MG63 (cell line): ENCODE measurements at places on chromosomes 11 and 22.

DNA sequence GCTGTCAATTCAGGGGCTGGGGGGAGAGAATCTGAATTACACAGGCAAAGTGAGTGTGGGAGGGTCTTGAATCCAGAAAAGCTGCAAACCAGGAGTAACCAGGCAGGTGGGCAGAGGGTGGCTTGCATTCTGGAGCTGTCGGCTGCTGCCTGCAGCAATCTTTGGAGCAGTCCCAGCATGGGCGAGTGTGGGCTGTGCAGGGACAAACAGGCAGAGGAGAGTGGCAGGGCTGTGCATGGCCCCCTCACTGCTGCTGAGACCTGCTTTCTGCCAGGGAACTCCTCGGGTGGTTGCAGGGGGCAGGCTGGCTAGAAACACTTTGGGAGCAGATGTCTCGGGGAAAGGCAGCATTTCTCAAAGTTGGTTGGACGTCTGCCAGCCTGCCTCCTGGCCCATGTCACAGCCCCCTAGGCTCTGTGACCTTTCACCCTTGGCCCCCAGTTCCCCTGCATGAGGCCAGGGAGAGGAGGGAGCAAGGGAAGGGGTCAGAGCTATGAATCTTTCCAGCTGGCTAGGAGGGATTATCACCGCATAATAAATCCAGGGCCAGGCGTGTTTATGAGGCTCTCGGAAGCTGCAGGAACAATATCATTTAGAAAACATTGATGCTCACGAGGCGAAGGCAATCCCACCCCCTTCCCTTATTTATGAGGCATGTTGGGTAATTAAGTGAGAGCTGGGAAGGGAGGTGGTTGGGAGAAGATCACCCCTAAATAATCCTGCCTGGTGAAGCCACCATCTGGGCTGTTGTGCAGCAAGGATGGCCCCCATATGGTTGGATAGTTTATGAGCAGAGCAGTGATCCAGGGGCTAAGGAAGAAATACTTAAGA lies 212.3 kb upstream of the NCAM1 start:
- no peak for DNase-seq

GRCh38 chr22:50014053-50014501 lies 1.5 kb upstream of the IL17REL start:
- no peak for DNase-seq

- DNase-seq = peak; percentile 38
Observed at GRCh38 chr11:122108192-122108799, 7.7 kb downstream of the BLID start.

GRCh38 chr22:26127556-26127955 lies 41.7 kb upstream of the SEZ6L start:
- DNase-seq = no peak

DNA sequence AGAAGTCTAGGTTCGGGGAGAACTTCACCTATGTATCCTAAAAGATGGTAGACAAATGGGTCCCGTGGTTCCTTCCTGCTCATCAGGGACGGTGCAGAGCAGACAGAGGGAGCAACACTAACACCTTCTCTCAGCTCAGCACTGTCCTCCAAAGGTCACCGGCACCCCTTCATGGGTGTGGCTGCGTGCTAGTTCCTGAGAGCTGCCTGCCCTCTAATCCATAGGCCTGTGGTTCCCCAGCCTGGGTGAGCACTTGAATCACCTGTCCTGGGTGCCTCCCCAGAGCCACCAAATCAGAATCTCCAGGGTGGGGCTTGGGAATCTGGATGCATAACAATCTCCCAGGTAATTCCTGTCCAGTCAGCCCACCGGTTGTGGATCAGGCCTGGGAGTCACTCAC lies 113.9 kb upstream of the TMEM45B start:
- no peak for DNase-seq

- no peak for DNase-seq
Observed at GRCh38 chr11:116637766-116638165, 135.0 kb downstream of the BUD13 start.

DNA sequence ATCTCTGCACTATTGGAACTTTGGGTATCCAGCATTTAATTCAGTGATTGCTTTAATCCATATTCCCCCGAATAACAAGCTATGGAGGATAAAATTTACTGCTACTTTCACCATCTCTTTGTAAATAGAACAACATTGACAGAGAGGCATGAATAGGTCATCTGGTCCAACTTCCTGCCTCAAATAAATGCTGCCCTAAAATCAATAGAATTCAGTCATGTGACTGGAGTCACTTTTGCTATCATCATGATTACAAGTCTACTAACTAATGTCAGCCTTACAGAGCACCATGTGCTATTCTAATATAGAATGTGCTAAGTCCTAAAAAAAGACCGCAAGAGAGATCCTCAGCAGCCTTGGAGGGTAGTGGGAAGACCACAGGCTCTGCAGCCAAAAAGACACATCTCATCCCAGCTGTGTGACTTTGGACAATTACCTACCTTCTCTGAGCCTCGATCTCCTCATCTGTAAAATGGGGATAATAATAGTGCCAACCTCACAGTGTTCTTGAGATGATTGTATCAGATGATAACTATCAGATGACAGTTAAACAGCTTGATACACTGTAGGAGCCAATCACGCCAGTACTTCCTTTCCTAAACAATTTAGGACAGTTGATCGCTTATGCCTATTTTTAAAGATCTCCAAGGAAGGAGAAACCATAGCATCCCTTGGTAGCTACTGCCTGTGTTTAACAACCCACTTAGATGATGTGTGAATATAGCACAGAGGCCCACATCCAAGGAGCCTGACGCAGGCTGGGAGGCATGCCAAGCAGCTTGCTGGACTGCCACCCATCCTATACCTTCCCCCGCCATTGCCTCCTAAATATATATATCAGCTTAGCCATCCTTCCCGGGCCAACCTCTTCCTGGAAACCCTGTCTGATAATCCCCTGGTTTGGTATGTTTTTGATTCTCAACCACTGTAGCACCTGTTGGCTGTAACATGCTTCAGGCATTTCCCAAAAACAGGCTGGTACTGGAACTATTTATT lies 77.3 kb upstream of the PHF21A start:
- no peak for DNase-seq

GRCh38 chr11:45332276-45332934 lies 46.3 kb upstream of the SYT13 start:
- DNase-seq = peak; percentile 12

DNA sequence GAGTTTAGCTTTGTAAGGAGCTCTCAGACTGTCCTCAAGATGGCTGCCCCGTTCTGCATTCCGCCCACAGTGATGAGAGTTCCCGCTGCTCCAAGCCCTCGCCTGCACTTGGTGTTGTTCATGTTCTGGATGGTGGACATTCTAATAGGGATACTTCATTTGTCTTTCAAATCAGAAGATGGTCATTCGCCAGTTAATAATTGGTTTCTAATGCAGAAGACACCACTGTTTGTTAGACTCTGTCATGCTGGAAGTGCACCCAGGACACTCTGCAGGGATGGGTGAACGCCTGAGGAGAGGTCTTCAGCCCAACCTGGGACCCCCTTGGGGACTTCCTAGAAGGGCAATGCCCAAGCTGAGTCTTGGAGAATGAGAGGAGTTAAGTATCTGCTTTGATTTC lies 836.4 kb downstream of the TBC1D22A start:
- DNase-seq = no peak

DNA sequence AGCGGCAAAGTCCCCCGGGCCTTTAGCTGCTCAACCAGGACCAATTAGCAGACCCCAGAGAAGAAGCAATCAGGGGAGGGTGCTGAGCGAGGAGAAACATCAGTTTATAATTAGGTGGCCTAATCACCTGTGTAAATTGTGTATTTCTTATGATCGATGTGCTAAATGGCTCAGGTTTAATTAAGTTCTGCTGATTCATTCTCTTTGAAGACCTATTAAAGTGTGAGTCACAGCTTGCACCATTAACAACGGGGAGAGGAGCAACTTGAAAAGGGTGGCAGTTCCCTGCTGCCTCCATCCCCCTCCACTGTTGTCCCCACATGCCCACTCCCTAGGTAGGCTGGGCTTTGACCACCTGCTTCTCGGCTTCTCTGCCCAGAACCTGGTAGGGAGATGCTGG lies 10.7 kb downstream of the ISX start:
- no peak for DNase-seq

DNA sequence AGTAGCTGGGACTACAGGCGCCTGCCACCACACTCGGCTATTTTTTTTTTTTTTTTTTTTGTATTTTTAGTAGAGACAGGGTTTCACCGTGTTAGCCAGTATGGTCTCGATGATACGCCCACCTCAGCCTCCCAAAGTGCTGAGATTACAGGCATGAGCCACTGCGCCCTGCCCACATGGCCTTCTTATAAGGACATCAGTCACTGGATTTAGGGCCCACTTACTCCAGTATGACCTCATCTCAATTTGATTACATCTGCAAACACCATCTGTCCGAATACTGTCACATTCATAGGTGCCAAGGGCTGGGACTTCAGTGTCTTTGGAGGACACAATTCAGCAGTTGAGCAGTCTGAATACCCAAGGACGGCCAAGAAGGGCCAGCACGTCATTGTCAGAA lies 8.2 kb upstream of the PRR5 start:
- no peak for DNase-seq

GRCh38 chr11:70097783-70098563 lies 19.9 kb downstream of the ANO1 start:
- DNase-seq = no peak

DNA sequence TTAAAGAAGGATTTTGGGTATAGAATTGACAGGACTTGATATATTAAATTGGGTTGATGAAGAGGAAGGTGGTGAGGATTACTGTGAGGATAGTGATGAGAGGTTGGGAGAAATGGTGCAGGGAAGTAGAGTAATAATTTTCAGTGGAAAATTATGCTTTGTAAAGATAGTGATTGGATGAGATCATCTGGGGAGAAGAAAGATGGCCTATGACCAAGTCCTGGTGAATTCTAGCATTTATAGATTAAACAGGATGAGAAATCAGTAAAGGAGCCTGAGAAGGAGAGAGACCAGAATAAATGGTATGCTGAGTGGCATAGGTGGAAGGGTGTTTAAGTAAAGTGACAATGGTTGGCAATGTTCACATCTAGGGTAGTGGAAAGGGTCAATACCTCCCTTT lies 15.0 kb downstream of the IPO7 start:
- no peak for DNase-seq

DNA sequence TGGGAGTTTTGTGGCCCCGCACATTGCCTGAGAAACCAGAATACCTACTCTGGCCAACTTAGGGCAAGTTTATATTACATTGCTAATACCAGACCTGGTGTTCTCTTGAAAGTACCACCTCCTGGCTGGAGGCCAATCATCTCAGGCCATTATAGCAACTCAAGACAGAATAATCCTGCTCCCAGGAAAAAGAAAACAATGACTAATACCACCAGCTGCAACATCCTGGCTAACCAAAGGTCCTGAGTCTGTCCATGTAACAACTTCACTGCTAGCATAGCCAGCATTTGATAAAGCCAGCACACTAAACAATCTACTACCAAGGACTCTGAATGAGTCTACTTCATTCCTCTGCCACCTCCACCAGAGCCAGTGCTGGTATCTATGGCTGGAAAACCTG lies 1298.7 kb upstream of the CNTN5 start:
- DNase-seq = peak; percentile 85

- peak; percentile 25 for DNase-seq
Observed at GRCh38 chr11:113023228-113023627, 62.0 kb downstream of the NCAM1 start.

- no peak for DNase-seq
Observed at GRCh38 chr22:47357086-47357485, 594.6 kb downstream of the TBC1D22A start.

DNA sequence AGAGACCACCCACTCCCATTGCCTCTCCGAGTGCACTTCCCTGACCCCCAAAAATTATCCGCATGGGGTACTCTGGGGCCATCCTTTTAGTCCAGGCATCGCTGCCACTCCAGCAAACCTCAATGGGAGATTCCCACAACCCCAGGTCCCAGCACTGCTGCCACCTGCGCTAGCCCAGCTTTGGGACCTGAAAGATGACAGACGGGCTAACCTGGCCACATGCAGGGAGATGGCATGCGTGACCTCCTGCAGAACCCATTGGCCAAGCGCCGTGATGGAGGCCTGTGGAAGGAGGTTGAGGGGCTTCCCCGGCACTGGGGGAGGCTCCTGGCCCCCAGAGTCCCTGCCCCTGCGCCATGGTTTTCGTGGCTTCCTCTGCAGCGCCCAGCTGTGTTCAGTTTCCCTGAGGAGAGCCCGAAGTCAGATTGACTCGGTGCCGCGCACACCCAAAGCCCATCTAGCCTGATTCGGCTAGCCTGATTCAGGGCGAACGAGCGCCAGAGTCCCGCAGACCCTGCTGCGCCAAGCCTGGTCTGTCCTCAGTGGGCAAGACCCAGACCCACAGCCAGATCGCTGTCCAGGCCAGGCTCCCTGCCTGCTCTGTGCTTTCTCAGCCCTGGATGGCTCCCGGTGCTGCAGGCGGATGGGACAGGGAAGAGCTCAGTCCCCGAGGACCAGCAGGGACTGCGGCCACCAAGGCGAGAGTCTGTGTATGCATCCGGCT lies 751 bp upstream of the WNT7B start:
- DNase-seq = no peak

DNA sequence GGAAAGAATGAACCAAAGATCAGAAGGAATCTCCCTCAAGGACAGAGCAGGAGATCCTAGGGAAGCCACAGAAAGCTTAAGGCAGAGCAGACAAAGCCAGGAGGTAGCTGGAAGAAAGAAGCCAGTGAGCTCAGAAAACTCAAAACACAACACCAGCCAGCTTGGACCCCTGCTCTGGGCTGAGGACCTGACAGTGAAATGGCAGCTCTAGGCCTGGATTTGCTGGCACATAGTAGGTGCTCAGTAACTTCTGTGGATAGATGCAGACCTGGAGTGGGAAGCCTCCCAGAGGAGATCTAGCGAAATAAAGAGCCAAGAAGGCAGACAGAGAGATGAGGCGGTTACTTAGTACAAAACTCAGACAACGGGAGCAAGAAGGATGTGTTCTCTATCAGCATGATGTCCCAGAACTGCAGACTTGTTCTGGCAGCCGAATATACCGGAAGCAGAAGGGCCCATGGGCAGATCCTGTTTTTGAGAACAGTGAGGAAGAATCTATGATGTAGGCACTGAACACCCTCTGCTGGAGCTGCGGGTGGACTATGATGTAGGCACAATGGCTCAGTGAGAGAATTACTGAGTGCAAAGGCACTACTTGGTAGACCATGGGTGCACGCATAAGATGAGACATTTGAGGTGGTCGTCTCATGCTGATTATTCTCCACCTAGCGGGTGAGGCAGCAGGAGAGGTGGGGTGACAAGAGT lies 4.8 kb downstream of the ROBO4 start:
- no peak for DNase-seq

DNA sequence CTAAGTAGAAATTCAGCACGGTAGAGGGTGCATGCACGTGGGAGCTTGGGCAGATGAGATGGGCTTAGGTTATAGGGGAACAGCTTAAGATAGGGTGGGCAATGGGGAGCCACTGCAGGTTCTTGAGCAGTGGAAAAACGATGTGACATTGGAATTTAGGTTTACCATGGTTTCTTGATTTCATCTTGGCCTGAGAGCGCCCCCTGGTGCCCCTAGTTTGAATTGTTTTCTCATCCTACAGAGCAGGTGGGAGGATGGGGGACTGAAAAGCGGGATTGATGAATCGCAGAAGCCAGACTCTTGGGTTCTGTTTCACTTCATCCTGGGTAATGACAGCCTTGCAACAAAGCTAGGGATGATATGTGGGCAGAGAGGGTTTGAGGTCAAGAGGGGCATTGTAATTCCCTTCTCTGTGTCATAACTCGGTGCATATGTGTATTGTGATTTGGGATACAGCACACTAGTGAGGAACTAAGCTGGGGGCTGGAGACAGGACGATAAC lies 6.7 kb upstream of the MCAM start:
- DNase-seq = peak; percentile 48
